Activated CD4-positive, alpha-beta memory T cell treated with anti-CD3 and anti-CD28 coated beads, Interleukin-2, amount 10 ng/mL, durations not matched to agents 7 days and 5 days (primary cell): ENCODE measurements at places on chromosomes 1 and 21. TPM values are rescaled to one million over a fixed set of nuclear protein-coding genes. Genes with fewer than 3 reads are reported as not detected.

The NBPF10 gene
- total RNA-seq, result 2.2 TPM

- DNase-seq, result no peak
- no peaks in the 10 kb centered on the region for H3K36me3 ChIP-seq
- H3K4me3 ChIP-seq, result no peak overlapping the region
- H3K27ac ChIP-seq, result no peak overlapping the region
- no peaks in the 10 kb centered on the region for H3K4me1 ChIP-seq
- H3K27me3 ChIP-seq, result no peaks in the 10 kb centered on the region
These were observed 25.3 kb downstream of the BRINP3 start for GRCh38 chr1:190452272-190452848.

DNA sequence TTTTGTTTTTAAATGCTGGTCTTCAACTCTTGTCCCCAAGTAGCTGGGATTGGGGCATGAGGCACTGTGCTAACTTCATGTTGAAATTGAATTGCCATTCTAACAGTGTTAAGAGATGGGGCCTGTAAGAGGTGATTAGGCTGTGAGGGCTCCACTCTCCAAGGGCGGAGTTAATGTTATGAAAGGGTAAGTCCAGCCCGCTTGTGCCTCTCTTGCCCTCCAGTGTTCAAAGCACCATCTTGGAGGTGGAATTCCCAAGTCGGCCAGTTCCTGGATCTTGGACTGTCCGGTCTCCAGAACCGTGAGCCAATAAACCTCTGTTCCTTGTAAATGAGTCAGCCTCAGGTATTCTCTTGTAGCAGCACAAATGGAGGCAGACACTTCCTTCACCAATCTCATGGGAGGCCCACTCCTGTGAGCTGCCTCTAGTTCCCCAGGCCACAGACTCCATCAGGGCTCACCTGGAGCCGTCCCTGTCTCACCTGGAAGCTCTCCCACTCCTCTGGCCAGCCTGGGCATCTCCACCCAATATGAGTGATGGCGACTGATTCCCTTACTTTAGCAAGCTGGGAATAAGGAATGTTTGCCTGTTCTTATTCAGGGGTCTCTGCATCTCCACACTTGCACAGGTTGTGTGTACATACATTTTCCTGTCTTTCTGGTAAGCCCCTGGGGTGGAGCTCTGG, 15.5 kb downstream of the IBA57 start:
- peaks cover 12% of the 10 kb centered on the region for H3K4me1 ChIP-seq
- H3K27me3 ChIP-seq, result no peaks in the 10 kb centered on the region

- no peak overlapping the region for H3K4me3 ChIP-seq
- H3K36me3 ChIP-seq, result no peaks in the 10 kb centered on the region
- H3K4me1 ChIP-seq, result no peaks in the 10 kb centered on the region
These were observed 155.4 kb downstream of the ZNF648 start for GRCh38 chr1:181905944-181906597.

The PHC2 gene
- total RNA-seq, result 41.3 TPM

- no peaks in the 10 kb centered on the region for H3K36me3 ChIP-seq
- peak overlapping the region; percentile 74 for H3K27ac ChIP-seq
- peak; percentile 70 for DNase-seq
These were observed 55.0 kb downstream of the S1PR1 start for GRCh38 chr1:101291562-101292380.

DNA sequence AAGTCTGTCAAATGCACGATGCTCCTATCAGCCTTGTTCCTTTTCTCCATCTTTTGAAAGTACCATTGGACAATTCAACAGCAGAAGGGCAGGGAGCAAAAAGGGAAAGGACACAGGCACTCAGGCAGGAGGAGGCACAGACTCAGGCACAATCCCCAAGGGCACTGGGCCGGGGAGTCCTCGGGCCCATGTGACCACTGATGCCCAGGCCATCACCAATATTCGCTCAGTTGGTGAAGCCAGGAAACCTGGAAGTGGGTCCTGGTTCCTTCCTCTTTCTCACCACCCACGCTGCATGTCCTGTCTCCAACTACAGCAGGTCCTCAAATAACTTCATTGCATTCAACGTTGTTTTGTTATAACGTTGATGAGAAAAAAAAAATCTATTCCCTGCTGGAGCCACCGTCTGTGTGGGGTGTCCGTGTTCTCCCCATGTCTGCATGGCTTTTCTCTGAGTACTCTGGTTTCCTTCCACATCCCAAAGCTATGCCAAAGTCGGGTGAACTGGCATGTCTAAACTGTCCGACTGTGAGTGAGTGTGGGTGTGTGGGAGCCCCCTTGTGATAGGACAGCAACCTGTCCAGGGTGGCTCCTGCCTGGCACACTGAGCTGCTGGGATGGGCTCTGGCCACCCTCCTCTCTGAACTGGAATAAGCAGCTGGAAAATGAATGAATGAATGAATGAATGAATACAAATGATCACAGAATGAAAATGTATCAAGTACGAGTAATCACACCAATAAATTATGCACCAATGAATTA, 12.5 kb downstream of the NID1 start:
- H3K4me1 ChIP-seq, result no peaks in the 10 kb centered on the region
- no peak for DNase-seq
- H3K27me3 ChIP-seq, result peaks cover 23% of the 10 kb centered on the region
- H3K27ac ChIP-seq, result no peak overlapping the region
- H3K4me3 ChIP-seq, result no peak overlapping the region

DNA sequence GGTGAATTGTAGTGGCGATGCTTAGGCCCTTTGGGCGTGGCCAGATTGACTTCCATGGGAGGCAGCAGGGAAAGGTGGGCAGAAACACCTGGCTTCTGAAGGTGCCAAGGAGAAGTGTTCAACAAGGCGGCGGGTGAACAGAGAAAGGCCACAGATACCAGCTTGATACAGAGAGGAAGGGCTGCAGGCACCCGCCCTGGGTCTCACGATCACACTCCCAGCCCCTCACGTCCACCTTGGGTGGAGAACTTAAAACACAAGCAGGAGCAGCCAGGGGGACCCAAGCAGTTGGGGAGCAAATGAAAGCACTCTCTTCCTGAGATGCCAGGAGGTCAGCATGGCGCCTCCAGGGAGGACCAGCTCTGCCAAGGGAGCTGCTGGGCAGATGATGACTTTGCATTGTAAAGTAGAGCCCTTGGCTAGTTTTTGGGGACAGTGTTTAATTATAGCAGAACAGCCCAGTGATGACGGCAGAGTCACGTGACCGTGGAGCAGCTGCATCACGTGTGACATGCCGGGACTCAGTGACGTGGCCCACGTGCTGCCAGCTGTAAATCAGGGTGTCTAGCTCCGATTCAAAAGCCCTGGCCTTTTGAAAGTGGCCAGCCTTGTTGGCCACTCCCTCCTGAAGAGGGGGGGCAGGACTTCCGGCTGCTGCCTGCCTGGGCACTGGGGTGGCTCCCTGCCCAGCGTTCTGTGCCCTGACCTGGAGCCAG, 19.0 kb downstream of the SLC37A1 start:
- H3K4me1 ChIP-seq, result peaks cover 21% of the 10 kb centered on the region
- H3K27me3 ChIP-seq, result peaks cover 3% of the 10 kb centered on the region
- peaks cover 10% of the 10 kb centered on the region for H3K36me3 ChIP-seq

The PTPN14 gene
- total RNA-seq, result 0.20 TPM

GRCh38 chr1:88434836-88435235, 249.2 kb upstream of the PKN2 start:
- H3K4me3 ChIP-seq, result no peak overlapping the region
- no peak for DNase-seq

The TRIM63 gene
- 0.33 TPM for total RNA-seq

The RPS6KC1 gene
- 12.6 TPM for total RNA-seq

GRCh38 chr1:197444755-197445154, 176.7 kb downstream of the CRB1 start:
- H3K36me3 ChIP-seq, result no peaks in the 10 kb centered on the region
- no peak overlapping the region for H3K4me3 ChIP-seq
- H3K27ac ChIP-seq, result no peak overlapping the region
- no peak for DNase-seq
- H3K27me3 ChIP-seq, result peaks cover 2% of the 10 kb centered on the region

The FLG2 gene
- 0.03 TPM for total RNA-seq

- no peaks in the 10 kb centered on the region for H3K27me3 ChIP-seq
- H3K4me3 ChIP-seq, result no peak overlapping the region
- no peak for DNase-seq
- no peaks in the 10 kb centered on the region for H3K36me3 ChIP-seq
- no peak overlapping the region for H3K27ac ChIP-seq
These were observed 105.6 kb downstream of the EPHB2 start for GRCh38 chr1:22816067-22816775.
